Stimulated activated CD4-positive, alpha-beta T cell treated with anti-CD3 and anti-CD28 coated beads, TNF-alpha, amount 100 ng/mL, for 48 hours (primary cell): ENCODE measurements at places on chromosomes 2 and 18.

DNA sequence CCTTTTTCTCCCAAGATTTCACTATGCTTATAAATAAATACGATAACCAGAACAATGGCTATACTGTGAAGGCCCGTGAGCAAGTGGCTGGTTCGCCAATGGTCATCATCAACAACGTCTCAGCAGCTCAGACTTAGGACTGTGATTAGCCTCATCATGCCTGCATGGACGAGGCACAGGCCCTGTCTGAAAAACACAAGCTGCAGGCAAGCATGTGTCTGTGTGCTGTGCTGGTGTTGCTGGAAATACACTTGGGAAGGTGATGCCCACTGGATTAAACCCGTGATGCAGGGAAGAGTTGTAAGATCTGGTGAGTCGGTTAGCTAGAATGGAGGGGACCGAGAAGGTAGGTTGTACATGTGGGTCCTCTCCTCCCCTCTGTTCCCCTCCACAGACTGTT is 111.5 kb upstream of the EPC2 start:
- no peak for DNase-seq

DNA sequence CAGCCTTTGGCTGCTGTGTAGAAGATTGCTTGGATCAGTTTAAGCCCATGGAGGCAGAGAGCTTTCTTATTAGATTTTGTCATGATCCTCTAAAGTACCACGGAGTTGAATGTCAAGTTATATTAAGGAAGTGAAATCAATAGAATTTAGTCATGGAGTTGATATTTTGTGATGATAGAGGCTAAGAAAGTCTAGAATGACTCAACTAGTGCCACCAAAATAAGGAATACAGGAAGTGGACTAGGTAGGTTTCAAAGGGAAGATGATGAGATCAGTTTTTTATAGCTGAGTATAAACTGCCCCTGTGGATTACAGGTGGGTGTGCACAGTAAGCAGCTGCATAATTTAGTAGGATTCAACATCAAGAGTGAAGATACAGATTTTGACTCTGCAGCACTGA is 25.2 kb downstream of the FBXO36 start:
- DNase-seq, result no peak

DNA sequence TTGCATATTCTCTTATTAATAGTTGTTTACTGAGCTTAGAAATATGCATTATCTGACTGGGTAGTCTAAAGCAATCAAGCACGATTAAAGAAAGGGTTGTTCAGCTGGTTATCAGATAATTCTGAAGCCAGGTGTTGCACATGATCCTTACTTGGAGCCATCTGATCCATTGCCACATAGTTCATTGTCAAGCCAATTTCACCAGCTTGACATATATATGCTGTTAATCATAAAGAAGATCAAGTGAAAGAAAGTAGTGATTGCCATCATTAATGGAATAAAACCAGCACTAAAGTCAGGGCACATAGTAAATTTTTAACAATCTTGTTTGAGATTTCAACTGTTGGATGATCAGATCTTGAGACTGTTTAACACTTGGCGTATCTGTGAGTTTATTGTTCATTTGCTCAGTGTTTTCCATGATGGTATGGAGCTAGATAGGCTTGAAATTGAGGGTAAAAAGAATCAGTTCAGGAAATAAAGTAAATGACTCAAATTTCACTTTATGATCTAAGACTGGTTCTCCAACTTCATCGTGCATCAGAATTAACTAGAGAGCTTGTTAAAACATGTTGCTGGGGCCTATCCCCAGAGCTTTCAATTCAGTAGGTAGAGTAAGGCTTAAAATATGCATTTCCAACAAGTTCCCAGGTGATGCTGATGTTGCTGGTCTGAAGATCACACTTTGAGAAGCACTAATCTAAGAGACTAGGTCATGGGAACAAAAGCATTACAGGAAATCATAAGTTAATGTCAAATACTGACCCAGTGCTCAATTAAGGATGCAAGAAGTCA is 539.6 kb downstream of the SATB2 start:
- no peak for DNase-seq

DNA sequence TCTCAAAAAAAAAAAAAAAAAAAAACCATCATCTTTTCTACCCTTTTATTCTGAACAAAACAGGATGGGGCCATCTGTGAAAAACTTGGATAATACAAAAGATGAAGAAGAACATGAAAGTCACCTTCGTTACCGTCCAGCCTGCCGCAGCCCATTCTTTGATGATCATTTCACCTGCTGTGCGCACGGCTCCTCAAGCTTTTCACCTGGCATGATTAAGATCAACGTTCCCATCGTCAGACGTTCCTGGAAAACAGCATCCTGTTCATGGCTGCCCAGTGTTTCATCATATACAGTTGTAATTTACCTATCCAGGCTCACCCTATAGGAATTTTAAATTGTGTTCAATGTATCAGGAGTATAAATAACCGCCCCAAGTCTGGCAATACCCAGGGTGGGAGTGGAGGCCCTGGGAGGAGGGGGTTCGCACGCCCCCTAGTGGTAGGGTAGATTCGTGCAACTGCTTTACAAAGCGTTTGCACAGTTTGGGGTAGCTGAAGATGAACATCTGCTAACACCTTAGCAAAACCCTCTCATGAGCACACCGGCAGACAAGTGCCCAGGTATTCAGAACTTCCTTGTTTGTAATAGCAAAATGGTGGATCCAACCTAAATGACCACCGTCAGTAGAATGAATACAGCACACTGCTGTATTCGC is 49.0 kb upstream of the GLI2 start:
- no peak for DNase-seq

DNA sequence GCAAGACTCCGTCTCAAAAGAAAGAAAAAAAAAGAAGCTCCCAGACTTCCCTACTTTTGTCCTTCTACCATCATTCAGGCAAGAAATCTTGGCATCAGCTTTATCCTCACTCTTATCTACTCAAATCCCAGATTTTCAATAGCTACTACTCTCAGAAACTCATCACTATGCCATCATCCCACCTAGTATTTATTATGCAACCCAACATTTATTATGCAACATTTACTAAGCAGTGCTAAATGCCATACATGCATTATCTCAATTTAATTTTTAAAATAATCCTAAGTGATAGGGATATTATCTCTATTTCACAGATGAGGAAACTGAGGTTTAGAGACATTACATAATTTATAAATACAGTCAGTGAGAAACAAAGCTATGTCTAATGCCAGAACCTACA is 4.1 kb downstream of the USP37 start:
- DNase-seq, result no peak

DNA sequence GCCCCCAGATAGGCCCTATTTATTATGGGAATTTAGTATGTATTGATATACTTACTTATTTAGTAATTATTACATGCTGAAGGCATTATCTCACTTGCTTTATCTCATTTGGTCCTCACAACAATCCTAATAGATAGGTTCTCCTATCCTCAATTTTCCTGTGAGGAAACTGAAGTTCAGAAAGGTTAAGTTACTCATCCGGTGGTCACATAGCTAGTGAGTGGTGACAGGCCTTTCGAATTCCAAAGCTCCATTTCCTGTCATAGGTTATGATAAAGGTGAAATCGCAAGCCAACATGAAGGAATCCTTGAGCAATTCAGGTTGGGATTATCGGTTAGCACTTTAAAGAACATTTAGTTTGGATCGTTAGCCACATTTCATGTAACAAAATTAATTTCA is 33.3 kb downstream of the NAB1 start:
- no peak for DNase-seq

DNA sequence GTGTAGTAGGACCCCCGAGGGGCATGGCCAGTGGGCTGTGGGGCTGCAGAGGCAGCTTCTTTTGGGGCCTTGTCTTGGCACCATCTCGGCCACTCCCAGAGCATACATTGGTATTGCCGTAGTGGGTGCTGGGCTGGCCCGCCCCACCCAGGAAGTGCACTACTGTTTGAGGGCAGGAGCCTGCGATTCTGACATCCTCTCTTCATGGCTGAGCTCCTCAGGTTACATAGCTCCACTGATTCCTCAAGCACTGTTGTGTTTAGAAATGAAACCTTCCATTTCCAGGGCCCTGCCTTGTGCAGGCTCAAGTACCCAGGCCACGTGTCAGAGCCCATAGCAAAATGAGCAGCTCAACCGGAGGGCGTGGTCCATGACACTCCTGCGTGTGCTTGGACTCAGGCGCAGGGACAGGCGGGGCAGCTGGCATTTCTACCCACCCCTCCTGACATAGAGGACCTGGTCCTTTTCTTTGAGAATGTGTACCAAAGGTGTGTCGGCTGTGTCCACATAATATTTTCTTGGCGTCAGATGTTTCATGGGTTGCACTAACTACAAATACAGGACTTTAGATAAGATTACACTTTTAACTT is 67.9 kb downstream of the DGKD start:
- DNase-seq, result no peak

DNA sequence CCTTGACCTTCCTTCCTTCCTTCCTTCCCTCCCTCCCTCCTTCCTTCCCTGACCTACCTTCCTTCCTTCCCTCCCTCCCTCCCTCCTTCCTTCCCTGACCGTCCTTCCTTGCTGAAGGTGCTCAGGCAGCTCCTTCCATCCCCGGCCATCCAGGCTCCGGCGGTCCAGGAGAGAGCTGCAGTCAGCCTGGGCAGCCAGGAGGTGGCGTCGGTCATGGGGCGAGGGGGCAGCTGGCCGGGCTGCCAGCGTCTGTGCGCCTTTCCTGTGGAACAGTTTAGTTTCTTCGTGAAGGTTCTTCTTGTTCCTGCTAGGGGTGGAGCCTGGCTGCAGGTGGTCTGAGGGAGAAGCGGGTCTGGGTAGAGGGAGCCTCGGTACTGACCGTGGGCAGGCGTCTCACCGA is 15.7 kb downstream of the GPR35 start:
- DNase-seq, result no peak

DNA sequence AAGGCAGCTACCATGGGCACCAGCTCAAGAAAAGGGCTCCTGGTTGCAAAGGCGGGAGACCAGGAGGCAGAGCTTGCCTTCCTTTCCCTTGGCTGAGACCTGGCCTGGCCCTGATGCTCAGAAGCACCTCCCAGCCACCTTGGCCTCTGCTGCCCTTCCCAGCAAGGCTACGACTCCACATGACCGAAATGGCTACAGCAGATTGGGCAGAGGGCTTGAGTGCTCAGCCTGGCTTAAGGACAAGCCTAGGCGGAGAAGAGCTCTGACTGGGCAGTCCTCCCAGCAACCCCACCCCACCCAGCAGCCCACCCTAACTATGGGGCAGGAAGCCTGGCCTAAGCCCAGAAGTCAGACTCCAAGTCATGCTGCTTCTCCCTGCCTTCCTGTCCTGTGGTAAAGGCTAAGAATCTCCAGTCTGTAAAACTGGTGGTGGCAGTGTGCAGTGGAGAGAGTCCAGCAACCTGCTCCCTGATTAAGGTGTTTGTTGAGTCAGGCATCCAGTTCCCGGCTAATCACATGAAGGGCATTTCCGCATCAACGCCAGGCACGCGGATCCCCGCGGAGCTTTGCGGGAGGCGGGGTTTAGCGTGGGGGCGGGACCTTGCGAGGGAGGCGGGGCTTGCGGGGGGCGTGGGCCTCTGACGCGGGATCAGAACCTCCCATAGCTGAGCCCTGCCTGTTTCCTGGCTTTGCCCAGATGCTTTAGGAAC is 256.0 kb downstream of the BCL11A start:
- DNase-seq, result no peak

- DNase-seq, result no peak
Measured at GRCh38 chr2:85811180-85812093, 57.6 kb downstream of the ATOH8 start.

- DNase-seq, result no peak
Measured at GRCh38 chr2:28607730-28608499, 112.1 kb downstream of the PLB1 start.

- no peak for DNase-seq
Measured at GRCh38 chr2:168552450-168552856, 96.4 kb downstream of the CERS6 start.

GRCh38 chr2:186907897-186908296 is 58.9 kb upstream of the ZSWIM2 start:
- DNase-seq, result no peak

DNA sequence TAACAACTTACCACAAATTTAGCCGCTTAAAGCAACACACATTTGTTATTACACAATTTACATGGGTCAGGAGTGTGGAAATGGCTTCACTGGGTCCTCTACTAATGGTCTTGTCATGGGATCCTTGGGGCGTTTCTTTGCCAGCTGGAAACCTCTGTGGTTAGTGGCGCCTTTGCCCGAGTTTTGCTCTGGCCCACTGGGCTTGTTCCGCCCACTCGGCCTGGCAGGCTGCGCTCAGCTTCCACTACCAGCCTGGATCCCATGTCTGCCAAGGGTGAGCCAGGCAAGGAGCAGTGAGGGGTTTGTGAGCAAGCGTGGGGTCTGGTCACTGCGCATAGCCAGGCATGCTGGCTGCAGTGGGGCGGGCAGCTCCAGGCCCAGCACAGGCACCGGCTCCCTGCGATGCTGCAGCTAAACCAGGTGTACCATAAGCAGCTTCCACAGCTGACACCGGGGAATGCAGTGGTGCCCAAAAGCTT is 16.2 kb upstream of the MBD2 start:
- DNase-seq, result no peak

GRCh38 chr2:127358971-127359370 is 28.8 kb downstream of the MAP3K2 start:
- DNase-seq, result no peak

DNA sequence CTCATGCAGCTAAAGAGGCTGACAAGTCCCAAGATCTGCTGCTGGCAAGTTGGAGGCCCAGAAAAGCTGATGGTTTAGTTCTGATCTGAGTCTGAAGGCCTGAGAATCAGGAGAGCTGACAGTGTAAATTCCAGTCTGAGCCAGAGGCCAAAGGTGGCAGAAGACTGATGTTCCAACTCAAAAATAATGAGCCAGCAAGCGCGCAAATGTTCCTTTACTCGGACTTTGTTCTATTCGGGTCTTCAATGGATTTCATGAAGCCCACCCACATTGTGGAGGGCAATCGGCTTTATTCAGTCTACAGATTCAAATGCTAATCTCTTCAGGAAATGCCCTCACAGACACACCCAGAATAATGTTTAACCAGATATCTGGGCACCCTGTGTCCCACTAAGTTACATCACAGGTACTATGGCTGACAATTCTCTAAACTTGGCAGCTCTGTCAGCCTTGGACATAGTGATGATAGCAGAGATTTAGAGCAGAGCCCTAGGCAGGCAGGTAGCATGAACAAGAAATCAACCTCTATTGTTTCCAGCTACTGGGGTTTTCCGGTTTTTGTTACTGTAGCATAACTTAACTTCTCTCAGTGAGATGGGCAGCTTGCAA is 318.5 kb downstream of the HRH4 start:
- no peak for DNase-seq

GRCh38 chr2:187655001-187655400 is 100.8 kb upstream of the TFPI start:
- DNase-seq, result no peak

DNA sequence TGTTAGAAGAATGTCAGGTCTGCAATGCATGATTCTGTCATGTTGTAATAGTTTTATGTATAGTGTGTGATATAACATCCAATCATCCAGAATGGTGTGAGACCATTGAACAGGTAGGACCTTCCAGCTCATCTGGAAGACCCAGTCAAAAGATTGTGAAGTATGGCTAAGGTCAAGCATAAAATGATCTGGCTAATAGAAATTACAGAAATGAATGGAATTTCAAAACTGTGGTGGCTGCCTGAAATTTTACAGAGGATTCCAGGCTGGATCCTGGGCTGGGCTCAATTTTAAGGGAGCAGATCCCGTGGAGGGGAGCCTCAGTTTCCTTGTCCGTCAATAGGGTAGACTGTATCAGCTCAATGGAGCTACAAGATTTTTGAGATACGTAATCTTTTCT is 39.1 kb downstream of the ACKR3 start:
- no peak for DNase-seq

GRCh38 chr2:32963941-32964340 is 17.2 kb downstream of the LTBP1 start:
- no peak for DNase-seq
